ENCODE measurements at places on chromosomes 16 and 17. TPM values are rescaled to one million over a fixed set of nuclear protein-coding genes. Genes with fewer than 3 reads are reported as not detected.

The DPH1 gene
- 65.0 TPM for total RNA-seq

The CD300H gene
- not detected for total RNA-seq

The TMEM92 gene
- total RNA-seq: 0.18 TPM

The PRSS8 gene
- not detected for total RNA-seq

The TP53TG3C gene
- not detected for total RNA-seq

- H3K27ac ChIP-seq: no peak overlapping the region
- H3K27me3 ChIP-seq: peaks cover 46% of the 10 kb centered on the region
- DNase-seq: no peak
Measured at GRCh38 chr17:72116661-72117521, 3.9 kb upstream of the SOX9 start.

GRCh38 chr16:2507052-2507659 is 6.6 kb upstream of the ATP6V0C start:
- H3K27ac ChIP-seq: no peak overlapping the region
- H3K4me3 ChIP-seq: no peak overlapping the region

DNA sequence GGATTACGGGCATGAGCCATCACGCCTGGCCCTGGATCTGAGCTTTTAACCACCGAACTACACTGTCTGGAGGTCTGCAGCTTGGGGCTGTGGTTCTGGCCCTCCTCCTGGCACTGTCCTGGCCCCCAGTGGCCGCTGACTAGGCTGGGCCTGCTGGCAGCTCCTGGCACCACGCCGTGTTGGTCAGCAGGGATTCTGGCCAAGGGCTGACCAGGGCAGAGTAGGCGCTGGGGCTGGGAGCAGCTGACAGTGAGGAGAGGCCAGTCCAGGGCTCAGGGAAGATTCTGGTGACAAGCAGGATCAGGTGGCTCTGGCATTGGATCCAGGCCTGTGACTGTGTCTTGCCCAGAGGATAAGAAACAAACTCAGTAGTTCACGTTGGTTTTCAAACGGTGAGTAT is 14.6 kb downstream of the EEF2K start:
- H3K4me1 ChIP-seq: peaks cover 16% of the 10 kb centered on the region
- H3K27ac ChIP-seq: no peak overlapping the region
- no peak for DNase-seq
- H3K4me3 ChIP-seq: no peak overlapping the region
- H3K36me3 ChIP-seq: peaks cover 4% of the 10 kb centered on the region
- peaks cover 6% of the 10 kb centered on the region for H3K27me3 ChIP-seq

- H3K27ac ChIP-seq: peak overlapping the region; percentile 76
- peak; percentile 73 for DNase-seq
- H3K27me3 ChIP-seq: no peaks in the 10 kb centered on the region
- peak overlapping the region; percentile 3 for H3K4me3 ChIP-seq
- H3K4me1 ChIP-seq: peaks cover 54% of the 10 kb centered on the region
Measured at GRCh38 chr16:48583075-48584065, 26.6 kb downstream of the N4BP1 start.

DNA sequence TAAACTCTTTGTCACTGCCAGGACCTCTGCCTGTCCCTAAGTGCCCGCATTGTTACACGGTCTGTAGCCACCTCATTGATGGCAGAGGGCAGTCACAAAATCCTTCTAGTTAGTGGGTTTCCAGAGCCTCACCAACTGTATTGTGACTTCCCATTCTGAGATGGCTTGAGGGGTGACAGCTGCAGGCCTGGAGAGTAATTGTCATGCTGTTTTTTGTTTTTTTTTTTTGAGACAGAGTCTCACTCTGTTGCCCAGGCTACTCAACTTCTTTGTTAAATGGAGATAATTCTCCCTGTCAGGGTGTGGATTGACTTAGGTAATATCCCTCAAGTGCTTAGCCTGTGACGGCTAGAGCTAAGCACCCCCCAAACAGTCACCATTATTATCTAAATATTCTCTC is 77.9 kb downstream of the SDR42E1 start:
- DNase-seq: no peak
- peaks cover 9% of the 10 kb centered on the region for H3K27me3 ChIP-seq
- H3K36me3 ChIP-seq: no peaks in the 10 kb centered on the region

- no peak overlapping the region for H3K4me3 ChIP-seq
- peaks cover 37% of the 10 kb centered on the region for H3K4me1 ChIP-seq
- DNase-seq: peak; percentile 5
- peaks cover 6% of the 10 kb centered on the region for H3K27me3 ChIP-seq
Measured at GRCh38 chr17:28270926-28271325, 48.1 kb upstream of the TMEM97 start.

DNA sequence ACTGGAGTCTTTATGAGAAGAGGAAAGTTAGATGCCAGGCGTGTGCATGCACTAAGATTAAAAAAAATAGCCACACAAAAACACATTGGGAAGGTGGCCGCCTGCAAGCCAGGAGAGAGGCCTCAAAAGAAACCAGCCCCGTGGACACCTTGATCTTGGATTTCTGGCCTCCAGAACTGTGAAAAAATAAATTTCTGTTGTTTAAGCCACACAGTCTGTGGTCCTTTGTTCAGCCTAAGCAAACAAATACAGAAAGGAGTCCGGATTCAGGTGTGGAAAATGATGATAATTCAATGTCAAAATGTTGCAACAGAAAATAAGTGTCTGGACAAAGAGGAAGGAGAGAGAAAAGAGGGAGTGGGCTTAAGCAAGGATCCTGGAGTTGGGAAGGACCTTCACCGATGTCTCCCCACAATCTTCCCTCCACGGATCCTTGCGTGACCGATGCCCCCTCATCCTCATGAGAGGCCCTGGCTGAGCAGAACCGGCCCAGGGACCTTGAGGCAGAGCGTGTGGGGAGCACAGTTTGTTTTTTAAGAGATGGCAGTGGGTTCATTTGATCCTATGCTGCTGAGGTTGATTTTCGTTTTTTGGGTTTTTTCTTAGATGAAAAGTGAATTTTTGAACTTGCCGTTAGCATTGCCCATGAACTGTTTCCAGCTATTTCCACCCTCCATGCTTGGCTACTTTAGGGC is 133.2 kb downstream of the IRX3 start:
- H3K27me3 ChIP-seq: peaks cover 21% of the 10 kb centered on the region
- no peaks in the 10 kb centered on the region for H3K36me3 ChIP-seq
- no peak for DNase-seq
- no peaks in the 10 kb centered on the region for H3K4me1 ChIP-seq
- no peak overlapping the region for H3K27ac ChIP-seq
- H3K4me3 ChIP-seq: no peak overlapping the region

- H3K27me3 ChIP-seq: no peaks in the 10 kb centered on the region
- H3K4me1 ChIP-seq: peaks cover 70% of the 10 kb centered on the region
- H3K36me3 ChIP-seq: 0 out of 2 replicates have a peak, but pooled peaks cover 4% of the 10 kb centered on the region
- H3K27ac ChIP-seq: no peak overlapping the region
- H3K4me3 ChIP-seq: no peak overlapping the region
Measured at GRCh38 chr17:65025297-65025696, 31.2 kb downstream of the GNA13 start.

- peak overlapping the region; percentile 97 for H3K4me3 ChIP-seq
- peak; percentile 30 for DNase-seq
- no peaks in the 10 kb centered on the region for H3K36me3 ChIP-seq
- no peaks in the 10 kb centered on the region for H3K27me3 ChIP-seq
Measured at GRCh38 chr16:11256661-11257130, 692 bp upstream of the SOCS1 start.

DNA sequence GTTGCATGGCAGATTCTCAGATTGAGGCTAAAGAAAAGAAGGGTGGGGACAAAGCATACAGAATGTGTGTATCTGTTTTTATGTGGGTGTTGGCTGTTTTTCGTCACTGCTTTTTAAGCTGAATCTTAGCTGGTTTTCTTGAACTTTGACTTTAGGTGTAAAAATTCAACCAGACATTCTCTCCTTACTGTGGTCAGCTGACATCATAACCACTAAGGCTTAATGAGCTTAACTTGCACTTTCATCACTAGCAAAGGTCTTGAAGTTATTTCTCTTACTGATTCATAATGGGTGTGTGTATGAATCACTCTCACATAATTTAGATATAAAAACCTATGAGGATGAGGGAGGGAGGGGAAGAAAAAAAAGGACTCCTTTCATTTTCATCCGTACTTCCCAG is 4.0 kb upstream of the CDC6 start:
- DNase-seq: peak; percentile 95
- H3K27ac ChIP-seq: peak overlapping the region; percentile 93
- peaks cover 12% of the 10 kb centered on the region for H3K27me3 ChIP-seq
- peaks cover 53% of the 10 kb centered on the region for H3K4me1 ChIP-seq

DNA sequence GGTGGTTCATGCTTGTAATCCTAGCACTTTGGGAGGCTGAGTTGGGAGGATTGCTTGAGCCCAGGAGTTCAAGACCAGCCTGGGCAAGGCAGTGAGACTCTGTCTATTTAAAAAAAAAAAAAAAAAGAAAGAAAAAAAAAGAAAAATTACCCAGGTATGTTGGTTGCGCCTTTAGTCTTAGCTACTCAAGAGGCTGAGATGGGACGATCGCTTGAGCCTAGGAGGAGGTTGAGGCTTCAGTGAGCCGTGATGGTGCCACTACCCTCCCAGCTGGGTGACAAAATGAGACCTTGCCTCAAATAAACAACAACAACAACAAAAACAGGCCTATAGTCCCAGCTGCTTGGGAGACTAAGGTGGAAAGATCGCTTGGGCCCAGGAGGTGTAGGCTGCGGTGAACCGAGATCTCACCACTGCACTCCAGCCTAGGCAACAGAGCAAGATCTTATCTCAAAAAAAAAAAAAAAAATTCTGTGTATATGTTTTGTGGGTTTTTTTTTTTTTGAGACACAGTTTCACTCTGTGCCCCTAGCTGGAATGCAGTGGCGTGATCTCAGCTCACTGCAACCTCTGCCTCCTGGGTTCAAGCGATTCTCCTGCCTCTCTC is 12.5 kb upstream of the ANKRD40CL start:
- H3K27ac ChIP-seq: no peak overlapping the region
- DNase-seq: no peak
- H3K4me1 ChIP-seq: peaks cover 13% of the 10 kb centered on the region
- no peak overlapping the region for H3K4me3 ChIP-seq

GRCh38 chr17:63775420-63775819 is 1.4 kb downstream of the DDX42 start:
- H3K36me3 ChIP-seq: peaks cover 47% of the 10 kb centered on the region
- no peak for DNase-seq
- H3K4me1 ChIP-seq: peaks cover 56% of the 10 kb centered on the region
- H3K27ac ChIP-seq: peak overlapping the region; percentile 99
- H3K27me3 ChIP-seq: peaks cover 7% of the 10 kb centered on the region

DNA sequence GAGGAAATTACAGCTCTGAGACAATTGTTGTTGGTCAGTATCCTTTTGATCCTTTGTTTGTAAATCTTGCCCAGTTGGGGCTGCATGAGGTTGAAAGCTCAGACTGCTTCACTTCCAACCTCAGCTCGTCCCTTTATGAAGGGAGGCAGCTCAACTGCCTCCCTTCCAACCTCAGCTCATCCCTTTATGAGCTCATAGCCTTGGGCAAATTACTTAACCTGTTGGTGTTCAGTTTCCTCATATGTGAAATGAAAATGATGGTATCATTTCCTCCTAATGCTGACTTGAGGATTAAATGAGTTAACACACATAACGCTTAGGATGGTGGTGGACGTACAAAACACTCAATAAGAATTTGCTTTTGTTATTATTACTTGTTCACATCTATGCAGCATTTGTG is 265.1 kb downstream of the CDH13 start:
- H3K4me3 ChIP-seq: no peak overlapping the region
- peaks cover 1% of the 10 kb centered on the region for H3K27me3 ChIP-seq
- no peak for DNase-seq
- 0 out of 2 replicates have a peak, but pooled peaks cover 4% of the 10 kb centered on the region for H3K36me3 ChIP-seq

DNA sequence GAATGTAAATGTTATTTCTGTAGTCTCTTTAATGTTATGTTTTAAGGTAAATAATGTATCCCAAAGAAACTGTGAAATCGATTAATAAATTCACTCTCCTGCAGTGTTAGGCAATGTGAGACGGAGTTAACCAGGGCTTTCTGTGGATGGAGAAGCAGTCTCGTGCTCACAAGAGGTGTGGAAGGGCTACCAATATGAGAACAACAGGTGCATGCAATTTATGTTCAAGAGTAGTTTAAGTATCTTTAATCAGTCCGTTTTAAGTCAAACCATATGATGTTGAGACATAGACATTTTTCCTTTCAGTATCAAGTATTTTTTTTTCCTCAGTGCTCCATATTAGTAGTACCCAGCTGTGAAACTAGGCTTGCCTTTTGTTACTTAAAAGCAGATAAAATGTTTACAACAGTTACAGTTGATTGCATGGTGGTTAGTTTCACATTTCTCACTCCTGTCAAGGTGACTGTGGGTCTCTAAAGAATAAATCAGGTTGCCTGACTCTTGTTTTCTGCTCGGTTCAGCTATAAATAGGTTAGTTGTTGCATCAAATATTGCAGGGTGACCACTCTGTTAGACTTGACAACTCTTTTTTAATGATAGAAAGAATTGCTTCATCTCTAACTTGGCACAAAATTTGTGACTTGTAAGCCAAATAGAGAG is 54.4 kb downstream of the COX10 start:
- no peak for DNase-seq
- H3K27me3 ChIP-seq: no peaks in the 10 kb centered on the region
- peaks cover 12% of the 10 kb centered on the region for H3K4me1 ChIP-seq
- no peak overlapping the region for H3K4me3 ChIP-seq

DNA sequence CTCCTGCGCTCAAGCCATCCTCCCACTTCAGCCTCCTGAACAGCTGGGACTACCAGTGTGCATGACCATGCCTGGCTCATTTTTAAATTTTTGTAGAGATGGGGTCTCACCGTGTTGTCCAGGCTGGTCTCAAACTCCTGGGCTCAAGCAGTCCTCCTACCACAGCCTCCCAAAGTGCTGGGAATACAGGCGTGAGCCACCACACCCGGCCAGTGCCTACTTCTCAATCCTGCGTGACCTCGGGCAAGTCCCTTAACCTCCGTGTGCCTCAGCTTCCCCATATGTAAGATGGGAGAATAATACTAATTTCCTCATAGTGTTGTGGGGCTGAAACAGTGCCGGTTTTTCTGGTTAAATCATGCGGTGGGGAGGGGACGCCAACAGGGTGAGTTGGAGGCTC is 143.5 kb upstream of the CIBAR2 start:
- H3K36me3 ChIP-seq: no peaks in the 10 kb centered on the region
- H3K4me1 ChIP-seq: peaks cover 6% of the 10 kb centered on the region
- peaks cover 3% of the 10 kb centered on the region for H3K27me3 ChIP-seq
- no peak for DNase-seq

DNA sequence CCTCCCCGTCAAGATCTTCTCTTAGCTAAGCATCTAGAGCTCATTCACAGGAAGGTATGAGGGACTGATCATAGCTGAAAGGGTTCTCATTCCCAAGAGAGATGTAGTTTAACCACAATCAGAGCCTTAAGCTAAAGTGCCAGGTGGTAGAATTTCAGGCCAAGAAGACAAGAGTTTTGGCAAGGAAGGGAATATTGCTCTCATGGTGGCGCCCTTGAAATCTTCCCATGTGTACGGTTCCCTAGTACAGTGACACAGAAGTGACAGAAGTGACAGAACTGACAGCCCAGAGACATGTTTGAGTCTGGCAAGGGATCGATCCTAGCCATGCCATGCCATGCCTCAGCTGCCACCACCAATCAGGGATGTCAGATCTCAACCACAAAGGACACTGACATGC is 2.5 kb downstream of the GRIN2C start:
- DNase-seq: no peak
- peaks cover 67% of the 10 kb centered on the region for H3K27me3 ChIP-seq
- H3K27ac ChIP-seq: no peak overlapping the region
- H3K36me3 ChIP-seq: no peaks in the 10 kb centered on the region
- no peaks in the 10 kb centered on the region for H3K4me1 ChIP-seq

- H3K4me3 ChIP-seq: peak overlapping the region; percentile 60
- peaks cover 14% of the 10 kb centered on the region for H3K27me3 ChIP-seq
- peak overlapping the region; percentile 67 for H3K27ac ChIP-seq
- H3K4me1 ChIP-seq: peaks cover 48% of the 10 kb centered on the region
Measured at GRCh38 chr17:38899421-38899820, 26.0 kb upstream of the LASP1NB start.

GRCh38 chr16:52578829-52579498 is 32.0 kb upstream of the TOX3 start:
- H3K4me1 ChIP-seq: no peaks in the 10 kb centered on the region
- H3K4me3 ChIP-seq: no peak overlapping the region
- no peak for DNase-seq
- H3K36me3 ChIP-seq: peaks cover 3% of the 10 kb centered on the region
- H3K27ac ChIP-seq: no peak overlapping the region
